ENCODE measurements at places on chromosomes 11 and 22.

GRCh38 chr11:2740275-2740940, 40.6 kb upstream of the KCNQ1OT1 start:
- DNase-seq: no peak

DNA sequence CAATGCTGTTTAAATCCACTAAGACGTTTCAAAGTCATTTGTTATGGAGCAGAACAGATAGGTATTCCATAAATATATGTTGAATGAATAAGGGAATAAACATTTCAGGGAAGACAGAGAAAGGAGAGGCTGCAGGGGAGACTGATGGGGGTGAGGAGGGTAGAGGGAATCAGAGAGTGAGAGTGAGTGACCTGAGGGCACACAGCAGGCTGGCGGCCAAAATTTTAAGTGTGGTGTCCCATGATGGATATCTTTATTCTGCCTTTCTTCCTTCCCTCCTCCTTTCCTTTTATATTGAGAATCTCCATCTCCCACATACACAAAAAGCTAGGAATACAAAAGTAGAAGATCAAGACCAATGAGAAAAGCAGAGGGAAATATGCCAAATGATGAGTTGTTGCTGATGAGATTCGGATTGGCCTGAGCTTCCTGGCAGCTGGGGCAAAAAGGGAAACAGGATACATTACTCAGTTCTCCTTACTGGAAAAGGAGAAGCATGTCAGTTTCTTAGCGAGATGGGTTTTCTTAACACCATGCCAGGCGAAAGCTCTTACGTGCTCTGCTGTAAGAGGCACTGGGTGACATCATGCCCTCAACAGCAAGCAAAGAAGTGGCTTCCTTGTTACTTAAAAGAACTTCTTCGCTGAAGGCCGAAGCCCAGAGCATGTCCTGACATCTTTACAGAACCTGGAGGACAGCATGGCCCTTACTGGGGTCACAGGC, 11.2 kb upstream of the CYTH4 start:
- no peak for DNase-seq

DNA sequence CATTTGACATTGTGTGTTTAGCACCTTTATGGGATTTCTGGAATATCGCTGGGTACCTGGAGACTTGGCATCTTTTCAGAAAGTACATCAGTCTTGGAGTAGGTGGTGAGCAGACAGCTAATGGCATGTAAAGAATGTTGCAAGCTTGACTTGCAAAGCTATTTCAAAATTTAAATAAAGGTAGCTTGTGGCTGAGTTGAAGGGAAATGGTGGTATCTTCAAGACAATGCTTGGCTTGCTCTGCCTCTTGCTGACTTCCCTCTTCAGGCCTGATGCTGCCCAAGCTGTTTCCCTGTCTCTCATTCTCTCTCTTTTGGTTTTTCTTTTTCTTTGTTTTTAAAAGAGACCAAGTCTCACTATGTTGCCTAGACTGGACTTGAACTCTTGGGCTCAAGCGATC, 13.2 kb downstream of the ZNRF3 start:
- DNase-seq: no peak

GRCh38 chr22:19052941-19053541, 69.2 kb downstream of the DGCR2 start:
- no peak for DNase-seq

DNA sequence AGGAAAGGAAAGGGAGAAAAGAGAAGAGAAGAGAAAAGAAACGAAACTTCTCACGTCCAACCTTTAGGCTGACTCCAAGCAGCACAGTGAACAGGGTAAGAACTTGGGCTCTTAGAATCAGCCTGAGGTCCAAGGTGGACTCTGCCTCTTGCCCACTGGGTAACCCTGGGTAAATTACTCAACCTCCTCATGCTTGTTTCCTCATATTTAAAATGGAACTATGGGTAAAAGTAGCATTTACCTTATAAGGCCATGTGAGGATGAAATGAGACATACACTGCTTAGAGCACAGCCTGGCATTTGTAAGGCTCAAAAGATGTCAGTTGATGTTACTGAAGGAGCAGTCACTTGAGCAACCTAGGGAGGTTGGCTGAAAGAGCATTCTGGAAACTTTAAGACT, 107.9 kb downstream of the C11orf58 start:
- DNase-seq: no peak

DNA sequence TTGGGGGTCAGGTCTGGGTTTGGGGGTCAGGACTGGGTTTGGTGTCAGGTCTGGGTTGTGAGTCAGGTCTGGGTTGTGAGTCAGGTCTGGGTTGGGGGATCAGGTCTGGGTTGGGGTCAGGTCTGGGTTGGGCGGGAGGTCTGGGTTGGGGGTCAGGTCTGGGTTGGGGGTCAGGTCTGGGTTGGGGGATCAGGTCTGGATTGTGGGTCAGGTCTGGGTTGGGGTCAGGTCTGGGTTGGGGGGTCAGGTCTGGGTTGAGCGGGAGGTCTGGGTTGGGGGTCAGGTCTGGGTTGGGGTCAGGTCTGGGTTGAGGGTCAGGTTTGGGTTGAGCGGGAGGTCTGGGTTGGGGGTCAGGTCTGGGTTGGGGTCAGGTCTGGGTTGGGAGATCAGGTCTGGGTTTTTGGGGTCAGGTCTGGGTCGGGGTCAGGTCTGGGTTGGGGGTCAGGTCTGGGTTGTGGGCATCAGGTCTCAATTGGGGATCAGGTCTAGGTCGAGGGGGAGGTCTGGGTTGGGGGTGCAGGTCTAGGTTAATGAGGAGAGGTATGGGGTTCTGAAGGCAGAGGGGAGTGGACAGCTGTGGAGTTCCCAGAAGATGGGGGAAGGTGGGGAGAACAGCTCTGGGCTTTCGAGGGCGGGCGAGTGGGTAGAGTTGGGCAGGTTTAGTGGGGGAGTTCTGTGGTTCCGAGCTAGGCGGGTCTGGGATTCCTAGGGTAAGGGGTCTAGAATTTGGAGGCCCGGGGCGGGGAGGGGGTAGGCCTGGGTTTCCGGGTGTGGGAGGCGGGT, 629 bp downstream of the TTLL8 start:
- DNase-seq: no peak
